ENCODE measurements at places on chromosomes 13 and 19.

DNA sequence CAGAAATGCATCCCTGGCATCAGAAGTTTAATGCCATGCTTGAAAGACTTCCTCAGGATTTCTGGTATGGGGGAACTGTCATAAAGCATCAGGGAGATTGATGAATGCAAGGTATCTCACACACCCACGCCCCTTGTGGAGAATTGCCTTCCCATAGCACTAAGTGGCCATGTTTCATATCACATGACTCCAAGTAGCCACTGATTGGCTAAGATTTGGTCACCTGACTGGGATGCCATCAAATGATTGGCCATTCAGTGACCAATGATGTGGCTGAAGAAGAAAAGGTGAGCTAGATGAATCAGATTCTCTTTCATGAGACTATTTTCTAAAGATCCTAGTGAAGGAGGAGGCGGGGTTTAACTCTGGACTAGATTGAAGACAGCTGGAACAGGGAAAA is 7.3 kb downstream of the KLK8 start:
- no peak for DNase-seq

GRCh38 chr13:49395451-49395865 is 48.4 kb downstream of the CAB39L start:
- DNase-seq = no peak

GRCh38 chr19:47699360-47699917 is 13.8 kb upstream of the EHD2 start:
- no peak for DNase-seq

GRCh38 chr19:49016067-49016839 is 638 bp downstream of the LHB start:
- DNase-seq = no peak

- no peak for DNase-seq
These were observed 108.3 kb upstream of the RXFP2 start for GRCh38 chr13:31631071-31631470.

DNA sequence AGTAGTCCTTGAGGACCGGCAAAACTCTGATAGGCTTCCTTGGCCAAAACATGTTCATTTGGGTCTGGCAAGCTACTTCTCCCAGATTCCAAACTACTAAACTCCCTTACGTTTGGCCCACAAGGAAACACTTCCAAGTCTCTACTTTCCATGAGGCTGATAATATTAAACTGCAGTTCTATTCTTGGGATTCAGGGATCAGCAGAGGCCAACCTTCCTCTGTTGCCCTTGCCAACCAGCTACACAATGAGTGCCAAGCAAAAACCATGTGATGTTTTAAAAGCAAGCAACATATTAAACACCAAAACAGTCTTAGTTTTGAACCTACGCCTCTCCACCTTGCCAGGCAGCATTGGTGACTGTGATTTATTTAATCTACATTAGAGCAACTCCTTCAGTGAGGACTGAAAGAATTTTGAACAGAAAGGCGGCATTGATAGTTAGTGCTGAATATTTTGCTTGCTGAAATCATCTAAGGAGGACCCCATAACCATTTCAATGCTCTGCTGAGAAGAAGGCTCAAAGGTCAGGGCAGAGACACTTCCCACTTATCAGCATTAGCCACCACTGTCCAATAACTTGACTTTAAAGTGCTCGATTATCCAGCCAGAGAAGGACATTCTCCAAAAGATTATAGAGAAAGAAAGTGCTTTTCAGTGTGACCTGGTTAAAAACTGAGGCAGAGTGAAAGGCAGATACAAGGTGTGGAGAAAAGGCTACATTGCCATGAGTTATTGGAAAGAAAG is 287.1 kb downstream of the TBC1D4 start:
- DNase-seq = no peak

DNA sequence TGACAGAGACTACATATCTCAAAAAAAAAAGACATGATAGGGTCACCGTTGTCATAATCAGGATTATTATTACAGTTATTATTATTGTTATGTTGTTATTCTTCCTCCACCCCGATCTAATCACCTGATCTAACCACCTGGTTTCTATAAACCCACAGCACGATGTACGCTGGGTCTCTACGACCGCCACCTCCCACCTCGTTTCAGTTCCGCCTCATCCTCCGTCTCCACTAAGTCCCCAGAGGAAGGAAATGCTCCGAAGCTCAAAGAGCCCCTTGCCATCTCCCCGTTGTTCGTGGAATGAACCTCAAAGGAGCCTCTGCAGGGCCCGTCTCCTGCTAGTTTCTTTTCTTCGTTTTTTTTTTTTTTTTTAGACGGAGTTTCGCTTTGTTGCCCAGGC is 15.9 kb upstream of the MEIS3 start:
- no peak for DNase-seq

Data from stimulated activated CD4-positive, alpha-beta T cell treated with anti-CD3 and anti-CD28 coated beads, Interleukin-1b, Interleukin-23, amount 100 ng/mL, for 24 hours (primary cell).